ENCODE measurements at places on chromosomes 16 and 17.

DNA sequence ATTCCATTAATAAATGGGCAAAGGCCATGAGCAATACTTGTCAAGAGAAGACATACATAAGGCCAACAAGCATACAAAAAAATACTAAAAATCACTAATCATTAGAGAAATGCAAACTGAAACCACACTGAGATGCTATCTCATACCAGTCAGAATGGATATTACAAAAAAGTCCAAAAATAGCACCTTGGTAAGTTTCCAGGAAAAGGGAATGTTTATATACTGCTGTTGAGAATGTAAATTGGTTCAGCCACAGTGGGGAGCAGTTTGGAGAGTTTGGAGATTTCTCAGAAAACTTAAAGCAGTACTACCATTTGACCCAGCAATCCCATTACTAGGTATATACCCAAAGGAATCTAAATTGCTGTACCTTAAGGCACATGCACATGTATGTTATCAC lies 467.7 kb downstream of the CDH11 start:
- DNase-seq: no peak

DNA sequence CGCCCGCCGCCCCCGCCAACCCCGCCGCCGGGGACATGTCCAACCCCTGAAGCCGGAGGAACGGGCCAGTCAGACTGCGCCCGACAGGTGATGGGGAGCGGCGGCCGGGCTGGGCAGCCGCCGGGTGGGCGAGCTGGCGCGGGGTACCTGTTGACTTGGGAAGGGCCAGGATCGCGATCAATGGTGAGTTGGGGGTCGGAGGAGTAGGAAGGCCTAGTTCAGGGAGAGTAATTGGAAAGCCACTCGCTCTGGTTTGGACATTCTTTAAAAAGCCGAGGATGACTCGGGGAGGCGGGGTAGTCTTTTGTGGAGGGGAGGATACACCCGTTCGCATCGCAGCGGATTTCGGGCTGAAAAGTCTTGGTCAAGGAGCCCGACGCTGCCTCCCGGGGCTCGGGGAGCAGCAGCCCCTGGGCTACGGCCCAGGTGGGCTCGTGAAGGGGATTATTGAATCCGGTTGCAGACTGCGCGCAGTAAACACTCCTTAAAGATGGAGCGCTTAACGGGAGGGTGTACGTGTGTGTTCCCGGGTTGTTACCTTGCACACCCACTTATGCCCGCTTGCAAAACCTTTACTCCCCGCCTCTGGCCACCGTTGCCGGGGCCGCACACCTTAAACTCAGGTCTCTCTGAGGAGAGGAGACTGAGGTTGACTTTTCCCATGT lies 123.8 kb downstream of the GOSR1 start:
- DNase-seq: no peak

DNA sequence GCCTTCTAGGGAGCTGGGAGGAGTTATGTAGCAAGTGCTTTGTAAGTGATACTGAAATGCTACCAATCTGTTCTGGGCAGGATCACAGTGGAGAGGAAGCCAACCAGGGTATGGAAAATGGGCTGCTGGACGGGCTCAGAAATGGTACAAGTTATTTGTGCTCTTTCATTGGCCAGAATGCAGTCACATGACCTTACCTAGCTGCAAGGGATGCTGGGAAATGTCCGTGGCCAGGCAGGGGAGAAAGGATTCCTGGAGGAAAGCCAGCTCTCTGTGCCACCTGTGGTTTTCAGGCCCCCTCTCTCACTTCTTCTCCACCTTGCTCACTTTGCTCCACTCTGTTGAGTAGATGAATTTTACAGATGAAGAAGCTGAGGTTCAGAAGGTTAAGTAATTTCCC lies 4.8 kb downstream of the EEF2K start:
- no peak for DNase-seq

DNA sequence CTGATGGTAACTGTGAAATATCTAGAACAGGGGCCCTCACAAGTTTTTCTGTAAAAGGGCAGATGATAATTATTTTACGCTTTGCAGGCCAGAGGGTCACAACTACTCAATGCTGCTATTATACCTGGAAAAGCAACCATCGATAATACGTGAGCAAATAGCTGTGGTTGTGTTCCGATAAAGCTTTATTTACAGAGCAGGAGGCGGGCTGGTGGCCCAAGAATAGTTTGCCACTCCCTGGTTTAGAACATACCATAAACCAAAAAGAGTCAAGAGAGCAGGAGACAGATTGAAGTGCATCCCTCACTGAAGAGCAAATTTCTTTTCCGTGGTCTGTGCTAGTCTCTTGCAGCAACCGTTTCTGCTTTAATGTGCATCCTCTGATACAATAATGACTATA lies 77.9 kb upstream of the DYNLRB2 start:
- no peak for DNase-seq

DNA sequence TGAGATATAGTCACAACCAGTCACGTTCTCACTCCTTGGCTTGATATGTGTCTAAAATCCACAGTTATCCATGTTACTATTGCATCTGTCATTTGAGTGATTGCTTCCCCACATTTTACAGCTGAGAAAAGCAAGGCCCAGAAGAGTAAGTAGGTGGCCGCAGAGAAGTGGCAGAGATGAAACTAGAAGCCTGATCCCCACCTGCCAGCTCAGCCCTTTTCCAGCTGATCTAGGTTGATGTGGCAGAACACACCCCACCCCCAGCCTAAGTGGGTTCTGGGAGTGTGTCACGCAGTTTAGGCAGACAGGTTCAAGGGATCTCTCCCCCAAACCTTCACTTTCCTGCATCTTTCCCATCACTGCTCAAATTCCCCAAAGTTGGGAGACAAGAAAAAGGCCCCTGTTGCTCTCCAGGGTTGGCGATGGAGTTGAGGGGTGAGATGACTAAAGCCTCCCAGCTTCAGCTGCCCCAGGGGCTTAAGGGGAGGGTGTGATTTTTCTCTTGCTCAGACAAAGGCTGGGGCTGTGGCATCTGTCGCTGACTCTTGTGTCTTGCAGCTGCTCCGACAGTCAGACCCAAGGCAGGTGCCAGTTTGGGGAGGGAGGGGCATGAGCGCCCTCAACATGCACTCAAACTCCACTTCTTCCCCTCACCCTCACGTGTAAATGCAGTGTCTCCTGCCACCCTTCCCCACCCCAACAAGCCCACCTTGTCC lies 48.9 kb upstream of the LHX1 start:
- no peak for DNase-seq

DNA sequence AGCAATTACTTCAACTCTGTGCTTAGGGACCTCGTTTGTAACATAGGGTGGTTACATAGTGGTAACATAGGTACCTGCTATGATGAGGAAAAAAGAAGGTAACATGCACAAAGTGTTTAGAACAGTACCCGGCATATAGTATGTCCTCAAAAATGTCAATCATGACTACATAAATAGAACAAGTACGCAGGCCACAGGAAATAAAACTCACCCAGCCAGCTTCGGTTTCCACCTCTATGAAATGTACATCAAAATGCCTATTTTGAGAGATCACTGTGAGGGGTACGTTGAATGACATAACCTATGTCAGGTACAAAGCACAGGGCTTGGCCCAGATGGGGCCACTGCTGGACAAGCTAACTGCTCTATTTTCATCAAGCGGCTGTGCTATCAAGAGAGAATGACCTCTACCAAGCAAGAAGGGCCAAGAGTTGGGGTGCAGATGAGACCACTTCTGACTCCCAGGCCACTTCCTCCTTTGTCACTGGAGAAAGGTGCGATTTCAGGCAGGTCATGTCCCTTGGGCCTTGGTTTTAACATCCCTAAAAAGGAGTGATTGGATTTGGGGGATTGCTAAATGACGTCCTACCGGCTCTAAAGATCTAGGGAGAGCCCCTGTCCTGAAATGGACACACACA lies 45.4 kb downstream of the WSB1 start:
- DNase-seq: no peak

GRCh38 chr17:57243171-57243622 lies 13.1 kb upstream of the MSI2 start:
- DNase-seq: no peak

- DNase-seq: no peak
Measured at GRCh38 chr16:50209546-50210265, 56.6 kb downstream of the TENT4B start.

- DNase-seq: no peak
Measured at GRCh38 chr17:8075081-8075480, 12.4 kb downstream of the ALOX12B start.

DNA sequence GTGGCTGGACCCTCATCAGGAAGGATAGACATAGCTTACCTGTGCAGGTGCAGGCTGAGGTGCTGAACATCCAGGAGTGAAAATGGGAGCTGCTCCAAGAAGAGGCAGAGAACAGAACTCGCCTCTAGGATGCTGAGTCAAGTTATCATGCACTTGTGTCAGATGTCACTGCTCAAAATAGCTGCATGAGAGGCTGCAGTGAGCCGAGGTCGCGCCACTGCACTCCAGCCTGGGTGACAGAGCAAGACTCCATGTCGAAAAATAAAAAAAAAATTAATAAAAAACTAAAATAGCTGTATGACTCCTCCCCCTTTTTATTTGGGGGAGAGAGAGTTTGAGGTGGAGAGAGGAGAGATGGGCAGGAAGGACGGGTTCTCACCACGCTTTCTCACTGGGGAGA lies 148.8 kb downstream of the FOXL1 start:
- no peak for DNase-seq

Measured in RWPE2 (cell line).